ENCODE measurements at places on chromosomes 2 and 18.

DNA sequence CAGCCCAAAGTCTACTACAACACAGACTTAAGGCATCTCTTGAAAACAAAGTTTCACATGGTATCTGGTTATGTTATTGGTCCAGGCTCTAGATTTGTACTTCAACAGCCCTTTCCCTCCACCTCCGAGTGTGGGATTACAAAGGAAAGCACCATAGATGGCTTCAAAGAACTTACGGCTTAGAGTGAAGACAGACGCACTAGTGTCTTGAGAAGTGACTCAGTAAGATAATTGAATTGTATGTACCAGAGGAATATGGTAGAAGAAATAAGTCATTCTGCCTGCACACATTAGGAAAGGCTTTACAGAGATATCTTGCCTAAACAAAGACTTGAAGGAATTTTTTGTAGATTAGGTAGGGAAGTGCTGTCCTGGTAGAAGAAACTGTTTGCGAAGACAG lies 392.3 kb upstream of the TNP1 start:
- no peak for DNase-seq

- DNase-seq: no peak
These were observed 136.2 kb downstream of the SP100 start for GRCh38 chr2:230552181-230552580.

- DNase-seq: peak; percentile 70
These were observed 1.7 kb upstream of the PRKD3 start for GRCh38 chr2:37326285-37326684.

DNA sequence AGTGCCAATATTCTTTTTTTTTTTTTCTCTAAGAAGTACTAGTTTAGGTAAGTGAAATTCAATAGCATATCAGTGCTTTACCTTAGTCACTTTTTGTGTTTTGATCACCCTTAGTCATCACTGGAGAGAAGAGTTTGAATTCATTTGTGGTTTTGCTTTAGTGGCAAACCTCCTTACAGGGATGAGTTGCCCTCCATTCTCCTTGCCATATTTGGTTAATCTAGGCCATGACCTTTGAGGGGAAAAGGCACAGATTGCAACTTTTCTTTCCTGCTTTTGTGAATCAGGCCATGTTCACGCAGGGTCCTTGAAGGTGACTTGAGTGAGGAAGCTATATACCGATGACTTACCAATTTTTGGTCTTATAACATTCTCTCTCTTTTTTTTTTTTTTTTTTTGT lies 34.4 kb downstream of the PLEKHA3 start:
- peak; percentile 28 for DNase-seq

GRCh38 chr18:80192653-80193385 lies 54.5 kb downstream of the PARD6G start:
- no peak for DNase-seq

GRCh38 chr18:75169411-75169810 lies 39.5 kb downstream of the PTGR3 start:
- DNase-seq: no peak

- DNase-seq: no peak
These were observed 37.2 kb upstream of the STAT1 start for GRCh38 chr2:191051177-191051576.
